ELR (cell line): ENCODE measurements at places on chromosomes 7 and 10.

GRCh38 chr7:106715730-106716129 lies 54.8 kb upstream of the CCDC71L start:
- DNase-seq = no peak

- DNase-seq = no peak
Observed at GRCh38 chr7:45146531-45147379, 10.8 kb upstream of the RAMP3 start.

DNA sequence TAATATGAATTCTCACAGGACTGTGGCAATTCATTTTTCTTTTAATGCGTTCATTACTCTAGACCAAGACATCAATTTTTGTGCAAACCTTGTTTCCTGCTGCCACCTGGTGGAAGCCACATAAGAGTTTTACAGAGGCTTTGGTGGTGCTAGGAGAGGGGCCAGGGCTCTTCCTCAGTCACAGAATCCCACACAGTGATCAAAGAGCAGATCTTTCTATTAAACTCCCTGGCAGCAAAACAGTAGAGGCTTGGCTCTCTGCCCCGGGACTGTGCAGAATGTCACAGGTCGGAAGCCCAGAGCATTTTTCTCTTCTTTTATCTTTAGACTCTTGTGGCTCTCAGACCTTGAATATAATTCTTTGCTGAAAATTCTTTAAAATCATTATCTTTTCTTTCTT lies 506.4 kb upstream of the C7orf33 start:
- peak; percentile 41 for DNase-seq

GRCh38 chr10:126904516-126904817 lies 761 bp upstream of the DOCK1 start:
- DNase-seq = peak; percentile 13

DNA sequence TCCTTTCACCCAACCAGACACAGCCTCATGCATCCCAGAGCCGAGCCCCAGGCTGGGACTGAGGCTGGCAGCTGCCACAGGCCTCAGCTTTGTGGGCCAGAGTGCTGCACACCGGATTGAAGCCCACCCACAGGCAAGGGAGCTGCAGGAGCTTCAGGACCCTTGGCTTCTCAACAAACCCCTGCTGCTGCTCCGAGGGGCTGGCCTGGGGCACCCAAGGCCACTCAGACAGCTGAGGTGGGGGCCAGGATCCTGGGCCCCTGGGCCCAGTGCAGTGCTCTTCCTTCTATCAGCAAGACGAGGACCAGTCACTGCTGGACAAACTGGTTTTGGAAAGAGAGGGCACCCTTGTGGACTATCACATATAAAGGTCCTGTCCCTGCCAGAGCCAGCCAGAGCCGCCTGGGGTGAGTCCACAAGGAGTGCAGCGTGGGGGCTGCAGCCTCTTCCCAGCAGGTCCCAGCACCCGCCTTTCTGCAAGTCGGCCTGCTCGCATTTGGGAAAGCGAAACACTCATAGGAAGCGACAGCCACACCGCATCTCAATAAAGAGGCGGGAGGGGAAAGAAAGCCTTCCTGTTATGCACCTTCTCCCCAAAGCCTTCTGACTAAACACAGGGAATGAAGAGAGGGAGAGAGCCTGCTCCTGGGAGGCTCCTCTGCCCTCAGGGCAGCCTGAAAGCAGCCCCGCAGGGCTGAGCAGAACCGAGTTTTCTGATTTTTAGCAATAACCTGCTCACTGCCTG lies 9.5 kb upstream of the TCERG1L start:
- DNase-seq = no peak

- DNase-seq = peak; percentile 99
Observed at GRCh38 chr10:95229724-95230627, 35.9 kb downstream of the ACSM6 start.

GRCh38 chr7:131955679-131956078 lies 399.3 kb upstream of the PODXL start:
- no peak for DNase-seq

- DNase-seq = no peak
Observed at GRCh38 chr7:2158331-2159175, 74.2 kb downstream of the MAD1L1 start.

- no peak for DNase-seq
Observed at GRCh38 chr7:35467456-35467978, 213.6 kb upstream of the TBX20 start.

GRCh38 chr10:49093922-49094321 lies 21.4 kb downstream of the VSTM4 start:
- no peak for DNase-seq

- no peak for DNase-seq
Observed at GRCh38 chr10:133418289-133418993, 6.0 kb downstream of the SPRN start.

DNA sequence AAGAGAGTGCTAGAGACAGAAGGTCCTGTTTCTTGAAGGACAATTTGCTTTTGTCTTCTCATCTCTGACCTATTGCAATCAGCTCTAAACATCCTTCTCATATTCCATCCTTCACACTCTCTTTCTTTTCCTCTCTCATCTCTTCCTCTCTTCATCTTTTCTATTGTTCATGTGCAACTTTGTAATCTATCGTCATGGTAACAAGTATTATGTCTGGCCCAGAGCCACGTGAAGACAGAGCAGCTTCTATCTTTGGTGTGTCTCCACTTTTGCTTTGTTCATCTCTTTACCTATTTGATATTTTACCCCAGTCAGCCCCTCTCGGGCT lies 104.9 kb upstream of the ABCB5 start:
- DNase-seq = no peak

- peak; percentile 25 for DNase-seq
Observed at GRCh38 chr10:43965033-43965917, 316.6 kb upstream of the ZNF32 start.

GRCh38 chr10:93701866-93702209 lies 554 bp downstream of the FRA10AC1 start:
- peak; percentile 61 for DNase-seq

- peak; percentile 37 for DNase-seq
Observed at GRCh38 chr10:103691723-103692435, 163.5 kb downstream of the SH3PXD2A start.

DNA sequence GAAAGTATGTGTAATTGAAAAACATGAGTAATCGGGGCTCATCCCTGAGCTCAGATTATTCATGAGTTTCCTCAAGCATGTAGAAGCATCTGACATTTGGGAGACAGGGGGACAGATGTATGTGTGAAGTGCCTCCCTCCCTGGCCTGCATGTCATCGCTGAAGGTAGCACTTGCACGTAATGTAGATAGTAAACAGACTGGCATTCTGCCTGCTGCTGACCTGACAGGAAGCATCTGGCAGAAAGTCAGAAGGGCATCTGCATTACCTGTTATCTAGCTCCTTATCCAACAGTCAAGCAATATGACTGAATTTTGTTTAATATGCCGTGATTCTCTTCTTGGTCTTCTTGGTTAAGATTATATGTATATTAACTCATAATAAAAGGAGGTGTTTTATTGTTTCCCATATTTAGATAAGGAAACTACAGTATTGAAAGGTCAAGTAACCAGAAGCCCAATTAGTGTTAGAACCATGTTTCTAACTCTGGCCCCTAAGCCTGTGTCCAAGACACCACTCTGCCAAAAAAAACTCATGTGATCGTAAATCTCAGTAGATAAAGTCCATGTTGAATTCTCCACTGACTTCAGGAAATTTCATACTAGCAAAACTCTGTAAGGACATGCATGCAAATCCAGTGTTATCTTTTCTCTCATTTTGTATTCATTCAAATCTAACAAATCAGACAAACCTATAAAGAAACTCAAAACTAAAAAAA lies 918.1 kb upstream of the MBL2 start:
- DNase-seq = no peak

DNA sequence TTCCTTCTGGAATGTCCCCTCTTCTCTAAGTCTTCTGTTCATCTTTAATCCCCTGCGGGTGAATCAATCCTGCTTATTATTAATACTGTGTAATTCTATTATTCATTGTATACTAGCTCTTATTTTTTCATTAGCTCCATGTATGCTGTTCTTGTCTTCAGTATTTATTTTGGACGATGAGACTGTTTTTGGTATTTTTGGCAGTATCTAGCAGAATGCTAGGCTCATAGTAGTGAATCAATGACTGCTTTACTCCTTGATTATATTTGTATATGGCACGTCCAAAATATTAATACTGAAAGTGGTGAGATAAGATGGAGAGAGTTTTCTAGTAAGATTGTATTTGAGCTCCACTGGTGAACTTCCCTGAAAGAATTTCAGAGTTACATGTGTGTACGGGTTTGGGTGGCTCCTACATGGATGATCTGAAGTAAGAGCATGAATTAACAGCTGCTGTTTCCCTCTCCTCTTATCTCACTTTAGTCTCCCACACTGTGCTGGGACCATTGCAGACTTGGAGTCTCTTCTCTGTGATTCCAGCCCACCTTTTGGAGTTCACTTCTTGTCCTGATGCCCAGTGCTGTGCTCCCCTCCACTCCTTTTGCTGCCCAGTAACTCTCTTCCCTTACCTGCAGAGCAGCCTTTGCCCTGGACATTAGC lies 226.0 kb downstream of the CDK14 start:
- no peak for DNase-seq

- DNase-seq = no peak
Observed at GRCh38 chr7:74489997-74490945, 36.6 kb downstream of the GTF2IRD1 start.

DNA sequence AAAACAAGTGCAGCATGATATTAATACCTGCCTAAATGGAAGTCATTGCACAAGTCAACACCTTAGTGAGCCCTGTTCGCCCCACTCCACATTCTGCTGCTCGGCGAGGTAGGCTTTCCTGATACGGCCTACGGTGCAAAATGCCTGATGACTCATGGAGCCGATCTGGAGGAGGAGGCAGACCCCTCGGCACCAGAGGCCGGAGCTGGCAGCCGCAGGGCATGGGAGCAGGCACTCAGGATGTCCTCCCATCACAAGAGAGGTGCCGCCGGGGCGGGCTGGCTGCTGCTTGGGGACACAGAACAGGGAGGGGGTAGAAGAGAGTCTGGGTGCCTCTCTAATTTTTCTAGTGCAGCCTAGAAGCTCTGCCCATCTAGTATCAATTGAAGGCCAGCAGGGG lies 418.5 kb upstream of the MGMT start:
- no peak for DNase-seq

- peak; percentile 55 for DNase-seq
Observed at GRCh38 chr7:12518920-12519681, 51.4 kb upstream of the SCIN start.

GRCh38 chr10:62636825-62637248 lies 167.7 kb upstream of the ADO start:
- peak; percentile 19 for DNase-seq

GRCh38 chr10:115772606-115773005 lies 500.4 kb downstream of the GFRA1 start:
- peak; percentile 83 for DNase-seq
